Breast epithelium (tissue), 4 donors: ENCODE measurements at places on chromosomes 13 and 19. TPM values are rescaled to one million over a fixed set of nuclear protein-coding genes. Genes with fewer than 3 reads are reported as not detected.

Gene OR7C1
- not detected for total RNA-seq

Gene SIGLEC5
- 1.8 TPM for total RNA-seq

Gene CNOT3
- 23.4 TPM for total RNA-seq

Gene CCDC70
- not detected for total RNA-seq

Gene ZNF71
- 9.8 TPM for total RNA-seq

Gene CALR3
- total RNA-seq = not detected

Gene RFXAP
- total RNA-seq = 3.8 TPM

Gene CYP4F2
- not detected for total RNA-seq

Gene PARP4
- 54.1 TPM for total RNA-seq

Gene OXGR1
- 1.9 TPM for total RNA-seq

Gene C1QTNF9B
- 0.32 TPM for total RNA-seq

Gene ZNF497
- 5.3 TPM for total RNA-seq
